Activated CD8-positive, alpha-beta memory T cell treated with anti-CD3 and anti-CD28 coated beads for 48 hours (primary cell): ENCODE measurements at places on chromosomes 3 and 15.

DNA sequence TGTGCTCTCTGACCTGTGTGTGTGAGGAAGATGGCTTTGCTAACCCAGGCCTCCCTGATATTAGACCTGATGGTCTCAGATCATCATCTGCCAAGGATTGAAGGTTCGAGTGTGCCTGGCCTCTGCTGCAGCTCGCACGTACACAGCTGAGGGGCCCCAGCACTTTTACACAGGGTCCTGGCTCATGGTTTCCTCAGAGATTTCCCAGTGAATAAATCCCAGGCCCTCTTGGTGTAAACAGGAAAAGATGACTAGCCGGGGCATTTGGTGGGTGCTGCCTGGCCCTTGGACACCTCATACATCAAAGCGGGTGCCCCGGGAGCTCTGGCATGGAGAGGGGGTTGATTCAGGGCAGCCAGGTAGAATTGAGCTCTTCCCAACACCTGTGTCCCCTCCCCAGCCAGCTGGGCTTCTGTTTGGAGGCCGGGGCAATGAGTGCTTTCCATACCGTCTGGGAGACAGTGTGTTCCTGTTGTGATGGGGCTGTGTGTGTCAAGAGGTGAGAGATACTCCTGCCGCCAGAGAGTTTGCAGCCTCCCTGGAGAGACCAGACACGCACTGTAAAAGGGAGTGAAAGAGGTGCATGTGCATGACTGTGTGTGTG, 72.5 kb upstream of the TLE3 start:
- no peak for DNase-seq

GRCh38 chr3:58507356-58508078, 15.6 kb downstream of the KCTD6 start:
- no peak for DNase-seq

- DNase-seq = no peak
Observed at GRCh38 chr3:101281521-101282030, 38.8 kb downstream of the IMPG2 start.

- no peak for DNase-seq
Observed at GRCh38 chr3:182912474-182912873, 67.9 kb downstream of the DCUN1D1 start.

GRCh38 chr3:148102156-148102555, 595.5 kb upstream of the AGTR1 start:
- DNase-seq = no peak

DNA sequence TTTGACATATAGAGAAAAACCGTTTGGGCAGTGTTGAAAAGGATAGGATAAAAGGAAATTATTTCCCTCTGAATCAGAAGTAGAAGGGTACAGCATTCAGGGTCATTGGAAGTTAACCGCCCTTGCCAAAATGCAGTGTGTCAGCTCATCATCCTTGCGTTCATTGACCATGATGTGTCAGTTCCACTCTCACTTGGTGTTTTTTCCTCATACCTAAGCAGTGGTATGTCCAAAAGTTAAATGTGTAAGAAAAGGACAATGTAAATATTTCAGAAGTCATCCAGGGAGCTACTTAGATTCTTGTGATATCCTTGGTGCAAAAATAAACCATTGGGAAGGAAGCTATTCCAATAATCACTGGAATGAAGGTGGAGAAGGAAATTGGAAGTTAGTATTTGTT, 50.7 kb downstream of the MAP6D1 start:
- no peak for DNase-seq

- DNase-seq = no peak
Observed at GRCh38 chr3:44077267-44077666, 164.4 kb upstream of the TOPAZ1 start.

- DNase-seq = no peak
Observed at GRCh38 chr3:146544929-146545528, 622 bp upstream of the PLSCR1 start.

DNA sequence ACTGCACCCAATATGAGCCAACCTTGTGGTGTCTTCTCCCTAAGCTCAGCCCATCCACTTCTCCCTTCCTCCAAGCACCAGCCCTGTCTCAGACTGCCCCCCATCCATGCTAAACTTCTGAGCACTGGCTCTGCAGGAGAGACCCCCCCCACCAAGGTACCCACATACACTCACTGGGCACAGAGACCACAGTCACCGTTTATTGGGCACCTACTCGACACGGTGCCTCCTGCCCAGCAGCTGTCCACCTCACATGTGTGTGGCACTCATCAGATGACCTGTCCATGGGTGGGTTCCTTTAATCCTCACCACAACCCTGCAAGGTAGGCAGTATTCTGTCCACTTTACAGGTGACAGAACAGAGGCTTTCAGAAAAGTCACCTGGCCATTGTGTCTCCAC, 22.3 kb upstream of the SFMBT1 start:
- DNase-seq = no peak

- no peak for DNase-seq
Observed at GRCh38 chr15:44804298-44805046, 68.1 kb downstream of the TRIM69 start.

DNA sequence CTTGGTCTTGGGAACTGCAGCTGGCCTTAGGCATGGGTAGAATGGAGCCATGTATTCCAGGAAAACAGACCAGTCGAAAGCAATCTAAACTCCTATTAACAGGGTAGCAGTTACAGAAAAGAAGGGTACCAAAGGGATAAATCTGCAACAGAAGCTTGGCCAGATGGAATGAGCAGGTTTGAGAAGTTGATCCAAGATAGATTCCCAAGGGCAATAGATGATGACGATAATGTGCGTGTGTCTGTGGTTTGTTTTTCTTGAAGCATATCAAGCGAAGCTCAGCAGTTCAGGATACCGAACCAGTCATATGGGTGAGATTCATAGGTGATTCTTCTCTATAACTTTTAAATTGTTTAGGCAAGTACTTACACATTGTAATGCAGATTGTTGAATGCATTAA, 203.8 kb upstream of the SEMA6D start:
- DNase-seq = no peak

GRCh38 chr3:31013090-31013489, 118.6 kb upstream of the GADL1 start:
- no peak for DNase-seq

GRCh38 chr3:171672124-171672523, 138.2 kb downstream of the PLD1 start:
- no peak for DNase-seq

GRCh38 chr3:192957441-192958021, 39.9 kb upstream of the MB21D2 start:
- DNase-seq = no peak

DNA sequence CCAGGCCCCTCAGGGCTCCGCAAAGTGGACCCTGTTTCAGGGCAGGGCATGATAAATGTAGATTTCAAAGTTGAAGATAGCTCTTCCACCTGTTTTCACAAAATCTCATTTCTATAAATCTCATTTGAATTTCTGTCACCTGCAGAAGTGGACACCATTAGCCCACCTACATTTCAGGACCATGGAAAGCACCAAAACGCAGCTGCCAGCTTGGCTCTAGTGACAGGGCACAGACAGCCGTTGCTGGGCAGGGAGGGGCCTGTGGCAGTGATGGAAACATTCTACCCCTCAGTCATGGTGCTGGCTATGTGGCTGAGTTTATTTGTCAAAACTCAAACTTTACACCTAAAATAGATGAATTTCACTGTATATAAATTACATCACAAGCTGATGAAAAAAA, 40.4 kb downstream of the PRR23E start:
- no peak for DNase-seq

DNA sequence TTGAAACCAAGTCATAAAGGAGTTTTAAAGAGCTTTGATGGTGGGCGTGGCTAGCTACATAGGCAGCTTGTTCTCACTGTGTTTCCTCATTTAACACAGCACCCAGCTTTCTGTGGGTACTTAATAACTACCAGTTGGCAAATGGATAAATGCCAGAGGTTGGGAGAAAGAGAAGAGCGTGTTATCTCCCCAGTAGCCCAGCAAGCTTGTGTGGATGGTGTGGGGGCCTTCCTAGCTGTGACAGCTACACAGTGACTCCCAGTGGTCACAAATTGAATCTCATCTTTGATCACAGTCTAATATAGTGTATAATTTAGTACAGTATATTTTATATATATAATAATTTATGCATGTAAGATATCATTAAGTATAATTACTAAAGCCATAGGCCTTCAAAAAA, 984.1 kb downstream of the EPHA3 start:
- DNase-seq = no peak

- DNase-seq = no peak
Observed at GRCh38 chr3:123229145-123229544, 27.4 kb downstream of the SEC22A start.

GRCh38 chr3:170766823-170767575, 103.0 kb downstream of the RPL22L1 start:
- DNase-seq = no peak

DNA sequence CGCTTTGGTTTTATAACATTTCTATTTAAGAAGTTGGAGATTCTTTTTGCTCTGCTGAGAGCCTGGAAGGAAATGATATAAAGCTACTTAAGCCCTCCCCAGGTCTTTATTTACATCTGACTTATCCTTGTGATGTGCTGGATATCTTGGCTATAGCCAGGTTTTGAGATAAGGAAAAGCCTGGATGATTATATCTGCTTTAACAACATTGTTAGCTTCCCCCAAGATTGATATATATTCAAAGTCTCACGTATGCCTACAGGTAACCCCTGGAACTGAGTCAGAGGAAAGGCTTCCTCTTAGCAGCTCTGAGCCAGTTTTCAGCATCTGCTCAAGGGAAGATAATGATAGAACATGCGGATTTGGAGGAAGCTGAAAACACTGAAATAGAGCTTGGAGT, 61.5 kb upstream of the CRBN start:
- no peak for DNase-seq

- no peak for DNase-seq
Observed at GRCh38 chr3:151814588-151814987, 672 bp downstream of the AADAC start.

DNA sequence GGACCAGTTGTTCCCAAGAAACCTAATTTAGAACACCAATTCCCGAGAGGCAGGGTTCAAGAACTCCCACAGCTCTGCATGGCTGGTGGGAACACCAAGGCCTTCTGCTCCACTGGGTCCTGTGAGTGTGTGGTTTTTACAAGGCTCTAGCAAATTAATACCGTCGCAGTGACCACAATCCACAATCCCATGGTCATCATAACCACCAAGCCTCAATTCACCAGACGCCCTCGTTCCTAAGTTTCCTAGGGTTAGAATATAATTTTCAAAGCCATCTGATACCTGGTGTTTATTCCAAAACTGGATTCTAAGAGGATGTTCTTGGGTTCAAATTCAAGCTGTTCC, 114.9 kb upstream of the RPL32 start:
- no peak for DNase-seq

- DNase-seq = no peak
Observed at GRCh38 chr3:194431554-194431953, 32.5 kb upstream of the GP5 start.

GRCh38 chr3:53672981-53673380, 173.2 kb downstream of the CHDH start:
- DNase-seq = no peak

- no peak for DNase-seq
Observed at GRCh38 chr15:63630036-63630751, 33.0 kb downstream of the FBXL22 start.

GRCh38 chr3:105328338-105328730, 38.4 kb upstream of the ALCAM start:
- no peak for DNase-seq

DNA sequence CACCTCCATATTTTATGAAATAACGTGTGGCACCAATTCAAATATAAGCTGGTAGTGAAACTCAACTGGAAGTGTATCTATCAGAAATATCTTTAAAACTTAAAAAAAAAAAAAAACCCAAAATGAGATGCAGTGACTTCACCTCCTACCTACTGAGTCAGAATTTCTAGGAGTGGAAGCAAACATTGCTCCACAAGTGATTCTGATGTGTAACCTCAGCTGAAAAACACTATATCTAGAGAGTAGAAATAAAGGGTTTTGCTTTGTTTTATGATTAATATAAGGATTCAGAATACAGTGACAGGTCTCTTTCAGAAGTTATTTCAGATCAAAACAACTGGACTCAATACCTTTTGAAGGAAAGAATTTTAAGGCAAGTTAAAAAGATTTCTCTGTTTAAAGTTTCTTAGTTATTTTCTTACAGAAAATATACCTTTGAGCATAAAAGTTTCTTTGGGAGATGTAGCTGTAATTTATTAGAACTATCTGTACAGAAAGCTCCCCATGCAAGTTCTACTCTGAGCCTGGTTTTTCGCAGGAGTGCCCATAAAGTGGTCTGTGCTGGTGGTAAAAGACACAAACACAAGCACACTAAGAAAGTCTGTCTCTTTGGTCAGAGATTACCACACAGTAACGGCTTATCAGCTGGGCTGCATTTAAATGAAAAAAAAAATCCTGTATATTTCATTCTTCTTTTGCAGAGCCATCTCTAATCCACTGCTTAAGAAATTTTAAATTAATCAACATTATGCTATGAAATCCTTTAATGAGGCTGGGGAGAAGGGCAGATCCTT, 59.9 kb upstream of the PPIB start:
- DNase-seq = no peak

DNA sequence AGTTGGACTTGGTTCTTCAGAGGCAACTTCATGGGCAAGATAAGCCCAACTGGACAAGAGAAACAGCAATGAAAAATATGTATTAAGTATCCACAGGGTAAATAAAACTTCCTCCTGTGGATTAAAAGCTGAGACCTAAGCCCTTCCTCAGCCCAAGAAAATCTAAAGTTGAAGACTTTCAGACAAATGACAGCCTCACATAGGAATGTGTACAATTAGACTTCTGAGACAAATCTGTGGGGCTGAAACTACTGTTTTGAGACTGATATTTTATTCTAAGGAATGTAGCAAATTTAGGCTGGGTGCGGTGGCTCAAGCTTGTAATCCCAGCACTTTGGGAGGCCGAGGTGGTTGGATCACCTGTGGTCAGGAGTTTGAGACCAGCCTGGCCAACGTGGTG, 74.2 kb upstream of the IL12A start:
- DNase-seq = no peak

DNA sequence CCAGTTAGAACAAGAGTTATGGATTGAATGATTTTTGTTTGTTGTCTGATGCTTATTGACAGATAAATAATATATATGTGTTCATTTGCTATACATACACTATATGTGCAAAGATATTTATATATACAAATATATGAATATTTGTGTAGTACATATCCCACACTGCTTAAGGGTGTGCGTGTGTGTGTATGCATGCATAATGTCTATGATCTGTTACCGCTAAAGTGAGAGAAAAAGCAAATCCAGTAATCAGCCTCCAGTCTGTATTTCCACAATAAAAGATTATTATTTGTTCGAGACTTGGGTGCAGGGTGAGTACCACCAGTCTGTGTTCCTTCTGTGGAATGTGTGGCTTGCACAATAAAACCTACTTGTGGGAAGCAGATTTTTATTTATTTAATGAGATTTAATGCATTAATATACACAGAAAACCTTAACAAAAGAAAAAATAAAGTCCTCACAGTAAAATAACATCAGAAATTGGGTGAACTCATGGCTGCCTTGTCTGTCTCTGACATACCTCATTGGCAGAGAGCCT, 366.0 kb upstream of the TBL1XR1 start:
- no peak for DNase-seq

GRCh38 chr3:184600685-184601377, 39.2 kb downstream of the EPHB3 start:
- DNase-seq = no peak
